ENCODE measurements at places on chromosomes 4 and X.

DNA sequence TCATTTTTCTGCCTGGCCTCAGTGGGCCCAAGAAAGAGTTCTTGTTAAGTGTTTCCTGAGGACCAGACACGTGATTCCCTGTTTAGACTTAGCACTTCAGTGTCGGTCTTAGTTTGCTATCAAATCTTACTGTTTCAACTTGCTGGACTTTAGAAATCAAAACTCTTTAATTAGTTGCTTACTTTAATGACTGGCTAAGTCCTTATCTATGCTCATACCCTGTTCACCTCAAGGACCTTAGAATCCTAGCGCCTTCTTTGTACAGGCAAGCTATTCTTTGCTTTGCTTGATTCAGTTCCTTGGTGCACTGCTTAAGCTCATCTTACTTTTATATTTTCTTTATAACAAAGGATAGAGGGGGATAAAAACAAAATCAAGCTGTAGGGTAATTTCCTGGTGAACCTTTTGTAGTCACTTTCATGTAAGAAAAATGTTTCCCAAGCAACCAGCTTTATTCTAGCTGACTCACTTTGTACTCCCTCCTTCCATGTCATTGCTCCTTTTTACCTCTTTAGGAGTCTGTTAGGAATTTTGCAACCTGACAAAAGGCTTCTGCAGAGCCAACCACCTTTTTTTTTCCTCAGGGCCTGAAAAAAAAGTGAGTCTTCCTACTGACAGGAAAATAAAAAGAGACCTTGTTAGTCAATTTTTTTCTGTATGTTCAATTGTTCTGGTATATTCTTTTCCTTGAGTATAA, 14.7 kb downstream of the WDR44 start:
- DNase-seq = no peak

DNA sequence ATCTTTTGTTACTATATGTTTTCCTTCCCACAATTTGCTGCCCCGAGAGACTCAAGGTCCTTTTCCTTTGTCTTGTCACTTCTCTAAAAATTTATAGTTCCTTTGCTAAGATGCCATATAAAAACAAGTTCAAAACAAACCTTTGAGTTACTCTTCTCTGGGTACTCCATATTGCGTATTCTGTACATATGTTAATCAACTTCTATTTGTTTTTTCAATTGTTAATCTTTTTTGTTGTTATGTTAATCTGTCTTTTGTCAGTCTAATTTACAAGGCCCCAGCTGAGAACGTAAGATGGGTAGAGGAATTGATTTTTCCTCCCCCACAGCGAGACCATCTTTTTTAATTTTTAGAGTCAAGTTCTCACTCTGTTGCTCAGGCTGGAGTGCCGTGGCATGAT, 7.2 kb upstream of the PPEF2 start:
- DNase-seq = no peak

DNA sequence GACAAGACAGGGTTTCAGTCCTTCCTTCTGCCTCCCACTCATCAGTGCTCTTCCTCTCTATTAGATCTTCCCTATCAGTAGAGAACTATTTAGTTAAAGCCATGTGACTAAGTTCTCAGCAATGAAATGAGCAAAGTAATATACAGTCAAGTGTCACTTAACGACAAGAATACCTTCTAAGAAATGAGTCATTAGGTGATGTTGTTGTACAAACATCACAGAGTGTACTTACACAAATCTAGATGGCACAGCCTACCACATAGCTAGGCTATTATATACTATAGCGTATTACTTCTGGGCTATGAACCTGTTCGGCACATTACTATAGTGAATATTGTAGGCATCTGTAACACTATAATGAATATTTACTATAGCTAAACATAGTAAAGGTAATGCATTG, 71.3 kb downstream of the POU4F2 start:
- DNase-seq = no peak

- no peak for DNase-seq
Measured at GRCh38 chrX:131308980-131309379, 19.9 kb upstream of the IGSF1 start.

DNA sequence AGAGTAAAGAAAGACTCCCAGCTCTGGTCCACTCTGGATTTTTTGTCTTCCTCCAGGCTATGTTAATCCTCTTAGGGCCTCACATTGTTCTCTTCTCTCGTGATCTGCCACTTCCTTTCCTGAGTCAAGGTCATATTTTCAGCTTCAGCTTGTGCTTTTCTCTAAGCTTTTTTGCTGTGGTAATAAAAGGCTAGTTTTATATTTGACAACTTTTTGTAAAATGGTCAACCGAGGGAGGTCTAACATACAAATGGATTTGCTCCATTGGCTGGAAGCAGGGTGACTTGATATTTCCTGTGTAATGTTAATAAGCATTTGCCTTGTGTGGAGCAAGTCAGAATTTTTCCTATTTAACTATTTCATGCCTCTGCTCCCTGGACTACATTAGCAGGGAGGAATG, 239.7 kb downstream of the RAB28 start:
- no peak for DNase-seq

DNA sequence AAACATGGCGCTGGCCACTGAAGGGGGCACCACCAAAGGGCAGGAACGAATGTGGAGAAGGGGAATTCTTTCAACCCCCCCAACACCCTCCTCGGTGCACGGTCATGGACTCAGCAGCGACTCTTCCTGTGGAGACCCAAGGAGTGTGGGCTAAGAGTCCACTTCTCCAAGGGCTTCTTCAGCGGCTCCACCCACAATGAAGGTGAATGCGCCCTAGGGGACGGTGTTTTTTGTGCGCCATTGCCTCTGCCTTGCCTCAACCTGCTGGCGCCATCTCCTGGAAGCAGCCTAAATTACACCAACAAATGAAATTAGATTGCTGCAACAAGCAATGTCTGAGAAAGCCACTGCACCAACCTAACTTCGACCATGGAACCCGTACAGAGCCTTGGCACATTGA, 169.2 kb upstream of the MAGEB18 start:
- DNase-seq = no peak

GRCh38 chrX:141936080-141936479, 32.4 kb downstream of the MAGEC1 start:
- no peak for DNase-seq

- DNase-seq = no peak
Measured at GRCh38 chrX:140123446-140123845, 158.1 kb upstream of the CXorf66 start.

All from esophagus squamous epithelium (tissue), 5 donors.